ENCODE measurements at places on chromosomes 7 and 10. TPM values are rescaled to one million over a fixed set of nuclear protein-coding genes. Genes with fewer than 3 reads are reported as not detected.

GRCh38 chr7:21412957-21413356 is 14.9 kb upstream of the SP4 start:
- no peak for DNase-seq

DNA sequence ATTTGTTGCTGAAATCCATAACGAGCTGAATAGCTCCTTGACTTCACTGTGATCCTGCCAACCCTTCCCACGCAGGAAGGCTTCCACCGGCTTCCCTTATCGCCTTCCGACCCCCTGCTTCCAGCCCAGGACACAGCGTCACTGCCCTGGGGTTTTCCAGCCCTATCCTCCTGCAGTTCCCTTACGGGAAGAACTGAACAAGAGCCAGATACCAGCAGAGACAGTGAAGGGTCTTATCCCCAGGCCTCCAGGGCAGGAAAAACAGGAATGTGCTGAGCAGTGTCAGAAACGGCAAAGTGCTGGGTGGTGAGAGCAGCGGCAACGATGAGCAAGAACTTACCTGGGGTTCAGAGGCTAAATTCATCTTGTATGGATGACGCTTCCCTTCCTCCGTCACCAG is 22.4 kb downstream of the PDLIM1 start:
- no peak for DNase-seq

DNA sequence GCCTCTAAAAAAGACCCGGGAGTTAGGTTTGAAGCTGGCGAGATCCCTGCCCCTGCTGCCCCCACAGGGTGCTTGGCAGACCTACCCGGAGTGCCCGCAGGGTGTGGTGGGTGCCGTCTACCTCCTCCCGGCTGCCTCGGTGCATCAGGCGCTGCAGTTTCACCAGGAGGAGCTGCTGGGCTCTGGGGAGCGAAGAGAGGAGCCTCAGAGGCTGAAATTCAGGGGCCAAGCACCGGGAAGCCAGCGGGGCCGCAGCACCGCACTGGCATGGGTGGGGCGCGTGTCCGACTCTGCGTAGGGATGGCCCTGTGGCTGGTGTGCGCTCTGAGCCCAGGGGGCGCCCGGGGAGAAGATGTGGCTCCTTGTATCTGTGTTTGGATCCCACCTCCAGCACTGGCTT is 74.3 kb upstream of the GNA12 start:
- no peak for DNase-seq

GRCh38 chr10:128007056-128007455 is 100.2 kb downstream of the PTPRE start:
- DNase-seq = no peak

- no peak for DNase-seq
Observed at GRCh38 chr7:107312418-107312817, 143.6 kb downstream of the HBP1 start.

DNA sequence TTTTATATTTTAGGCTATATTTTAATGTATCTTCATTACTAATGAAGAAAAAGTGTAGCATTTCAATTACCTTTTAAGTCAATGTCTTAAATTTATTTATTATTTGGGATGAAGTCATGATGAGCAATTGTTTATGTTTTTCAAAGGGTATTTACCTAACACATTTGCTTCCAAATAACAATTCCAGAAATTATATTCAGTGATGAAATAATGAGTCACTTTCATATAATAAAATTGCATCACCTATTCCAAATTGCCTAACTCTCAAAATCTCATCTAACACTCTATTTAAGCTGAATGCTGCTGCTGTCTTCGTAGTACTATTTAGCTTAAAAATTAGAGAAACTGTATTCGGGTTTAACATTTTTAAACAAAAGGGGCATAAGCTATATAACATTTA is 97.7 kb downstream of the PRKG1 start:
- no peak for DNase-seq

GRCh38 chr7:150515248-150516147 is 826 bp downstream of the GIMAP7 start:
- DNase-seq = no peak

- no peak for DNase-seq
Observed at GRCh38 chr7:119935418-119936025, 337.5 kb upstream of the KCND2 start.

- no peak for DNase-seq
Observed at GRCh38 chr7:74284781-74285259, 4.4 kb upstream of the CLIP2 start.

DNA sequence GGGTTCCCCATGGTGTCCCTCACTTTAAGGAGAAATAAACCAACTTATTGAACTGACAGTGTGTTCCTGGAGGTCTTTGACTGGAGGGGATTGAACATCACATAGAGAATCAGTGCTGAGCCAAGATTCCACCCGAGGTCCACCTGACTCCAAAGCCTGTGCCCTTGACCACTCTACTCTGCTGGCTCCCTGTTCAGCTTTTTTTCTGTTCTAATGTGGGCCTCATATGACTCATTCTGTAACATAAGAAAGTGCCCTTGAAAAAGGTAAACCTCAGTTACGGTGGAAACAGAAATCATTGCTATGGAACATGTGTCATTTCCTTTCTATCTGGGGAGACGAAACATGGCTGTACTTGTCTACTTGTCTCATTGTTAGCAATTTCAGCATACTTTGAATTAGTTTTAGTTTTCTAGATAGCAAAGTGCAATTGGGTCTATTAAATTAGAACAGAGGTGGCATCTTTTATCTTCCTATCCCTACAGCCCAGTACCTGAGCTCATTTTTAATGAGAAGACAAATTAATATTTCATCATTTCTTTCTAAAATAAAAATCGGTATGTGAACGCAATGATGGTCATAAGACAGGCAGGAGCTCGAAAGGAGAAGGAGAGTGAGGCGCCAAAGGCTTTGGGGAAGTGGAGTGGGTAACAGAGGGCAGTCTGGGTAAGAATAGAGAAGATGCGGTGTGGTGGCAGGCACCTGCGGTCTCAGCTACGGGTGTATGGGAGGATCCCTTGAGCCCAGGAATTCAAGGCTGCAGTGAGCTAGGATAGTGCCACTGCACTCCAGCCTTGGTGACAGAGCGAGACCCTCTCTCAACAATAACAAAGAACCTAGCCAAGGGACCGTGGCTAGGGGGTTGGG is 1.5 kb downstream of the GSDME start:
- no peak for DNase-seq

DNA sequence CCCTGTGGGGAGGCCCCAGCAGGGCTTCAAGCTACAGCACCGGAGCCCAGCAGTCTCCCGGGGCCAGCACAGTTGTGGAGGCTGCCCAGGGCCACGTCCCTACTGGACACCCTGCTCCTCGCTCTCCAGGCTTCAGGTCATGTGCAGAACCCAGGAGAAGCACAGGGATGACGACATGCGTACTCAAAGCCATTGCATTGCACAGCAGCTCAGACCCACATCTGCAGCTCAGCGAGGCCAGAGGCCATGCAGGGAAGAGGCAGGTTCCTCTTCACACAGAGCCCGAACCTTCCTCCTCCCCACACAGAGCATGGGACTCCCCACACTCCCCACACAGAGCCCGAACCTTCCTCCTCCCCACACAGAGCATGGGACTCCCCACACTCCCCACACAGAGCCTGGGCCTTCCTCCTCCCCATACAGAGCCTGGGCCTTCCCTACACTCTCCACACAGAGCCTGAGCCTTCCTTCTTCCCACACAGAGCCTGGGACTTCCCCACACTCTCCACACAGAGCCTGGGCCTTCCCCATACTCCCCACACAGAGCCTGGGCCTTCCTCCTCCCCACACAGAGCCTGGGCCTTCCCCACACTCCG is 12.3 kb downstream of the CFAP46 start:
- no peak for DNase-seq

GRCh38 chr7:100887516-100888290 is 1.8 kb downstream of the UFSP1 start:
- DNase-seq = peak; percentile 46

DNA sequence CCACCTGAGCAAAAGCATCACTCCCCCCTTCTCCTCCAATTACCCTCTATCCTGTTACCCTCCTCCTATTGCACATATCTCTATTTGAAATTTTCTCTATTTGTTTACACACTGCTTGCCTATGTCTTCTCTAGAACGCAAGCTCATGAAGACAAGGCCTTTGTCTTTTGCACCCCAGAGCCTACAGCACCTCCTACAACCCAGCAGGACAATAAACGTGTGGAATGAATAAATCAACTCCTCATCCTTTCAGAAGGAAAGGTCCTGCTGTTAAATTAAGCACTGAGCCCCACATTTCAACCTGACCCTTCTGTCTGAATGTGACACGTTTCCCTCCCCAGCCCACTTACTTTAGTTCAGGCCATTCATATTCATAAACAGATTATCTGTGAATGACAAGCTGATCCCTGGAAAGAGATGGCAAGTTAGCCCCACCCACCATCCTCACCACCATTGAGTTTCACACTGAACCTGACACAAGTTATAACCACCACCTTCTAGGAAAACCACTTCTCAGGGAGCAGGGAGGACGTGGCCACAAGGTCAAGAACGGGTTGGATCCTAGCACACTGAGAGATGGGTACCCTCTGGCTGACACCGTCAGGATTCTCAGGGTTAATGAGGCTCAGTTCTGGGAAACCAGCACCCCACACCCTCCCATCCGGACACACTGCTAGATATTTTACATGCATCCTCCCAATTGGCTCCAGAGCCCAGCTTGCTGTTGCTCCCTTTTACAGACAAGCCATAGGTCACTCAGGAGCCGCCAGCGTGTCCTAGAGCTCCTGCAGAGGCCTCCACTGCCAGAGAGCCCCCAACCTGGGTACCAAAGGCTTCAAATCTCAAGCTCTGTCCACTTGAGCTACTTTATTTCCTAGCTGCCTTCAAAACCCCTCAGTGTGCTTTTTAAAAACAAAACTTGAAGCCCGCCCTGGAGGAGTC is 934 bp downstream of the PRTFDC1 start:
- no peak for DNase-seq

- DNase-seq = no peak
Observed at GRCh38 chr10:94125856-94126255, 132.1 kb downstream of the PLCE1 start.

DNA sequence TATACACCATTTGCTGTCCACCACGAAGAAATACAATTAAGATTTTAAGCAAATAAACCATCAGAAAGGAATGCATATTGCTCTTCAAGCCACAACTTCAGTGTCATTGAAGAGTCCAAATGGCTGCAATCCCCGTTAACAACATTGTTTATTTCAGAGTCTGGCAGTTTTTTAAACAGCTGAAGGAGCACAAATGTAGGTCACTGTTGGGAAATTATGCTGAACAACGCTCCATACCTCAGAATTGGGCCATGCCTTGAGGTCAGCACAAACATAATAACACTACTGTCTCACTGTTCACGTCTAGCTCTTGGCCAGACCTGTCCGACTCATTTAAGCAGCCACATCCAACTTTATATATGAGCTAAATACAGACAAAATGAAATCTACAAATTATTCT is 453.9 kb upstream of the GHITM start:
- DNase-seq = no peak

Gene BAIAP2L1
- total RNA-seq = 0.82 TPM

Gene FGFBP3
- total RNA-seq = 1.7 TPM

Gene SCD
- 0.77 TPM for total RNA-seq

Gene PLCE1
- not detected for total RNA-seq

Gene CUBN
- 3.1 TPM for total RNA-seq

Gene IL15RA
- total RNA-seq = 12.6 TPM

All from T-helper 17 cell (primary cell).